ENCODE measurements at places on chromosomes 7 and 10.

GRCh38 chr7:34237493-34237849 is 332.1 kb downstream of the BMPER start:
- no peak for DNase-seq

GRCh38 chr7:2081526-2082135 is 151.1 kb downstream of the MAD1L1 start:
- no peak for DNase-seq

DNA sequence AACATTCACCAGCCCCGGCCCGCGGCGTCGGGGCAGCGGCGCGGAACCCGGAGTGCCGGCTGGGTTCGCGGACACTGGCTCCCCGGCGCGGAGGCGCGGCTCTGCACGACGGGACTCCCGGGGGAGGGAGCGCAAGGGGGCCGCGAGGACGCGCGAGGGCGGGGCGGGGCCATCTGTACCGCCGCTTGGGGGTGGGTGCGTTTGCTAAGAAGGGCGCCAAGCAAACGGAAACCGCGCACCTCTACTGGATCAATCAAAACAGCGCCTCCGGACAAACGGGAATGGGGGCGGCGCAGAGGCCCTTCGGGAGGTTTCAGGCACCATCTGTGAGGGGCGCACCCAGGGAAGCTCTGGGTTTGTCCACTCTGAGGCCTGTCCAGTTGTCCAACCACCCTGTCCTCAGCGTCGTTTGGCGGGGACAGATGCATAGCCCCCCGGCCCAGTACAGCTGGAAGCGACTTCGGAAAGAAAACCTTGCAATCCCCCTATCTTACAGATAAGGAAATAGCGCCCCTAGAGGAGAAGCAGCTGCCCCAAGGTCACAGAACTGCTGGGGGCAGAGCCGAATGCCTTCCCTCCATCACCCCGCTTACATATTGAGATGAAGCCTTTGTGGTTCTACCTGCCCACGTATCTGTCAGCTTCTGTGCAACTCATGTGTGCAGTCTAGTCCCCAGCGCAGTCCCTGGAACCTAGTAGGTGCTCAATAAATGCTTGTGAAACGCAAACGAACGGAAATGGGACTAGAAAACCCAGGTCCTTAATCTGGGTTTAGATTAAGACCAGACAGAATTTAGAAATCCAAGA is 10.7 kb upstream of the SLIT1 start:
- DNase-seq = no peak

GRCh38 chr10:31083765-31084184 is 52.1 kb upstream of the ZNF438 start:
- DNase-seq = no peak

DNA sequence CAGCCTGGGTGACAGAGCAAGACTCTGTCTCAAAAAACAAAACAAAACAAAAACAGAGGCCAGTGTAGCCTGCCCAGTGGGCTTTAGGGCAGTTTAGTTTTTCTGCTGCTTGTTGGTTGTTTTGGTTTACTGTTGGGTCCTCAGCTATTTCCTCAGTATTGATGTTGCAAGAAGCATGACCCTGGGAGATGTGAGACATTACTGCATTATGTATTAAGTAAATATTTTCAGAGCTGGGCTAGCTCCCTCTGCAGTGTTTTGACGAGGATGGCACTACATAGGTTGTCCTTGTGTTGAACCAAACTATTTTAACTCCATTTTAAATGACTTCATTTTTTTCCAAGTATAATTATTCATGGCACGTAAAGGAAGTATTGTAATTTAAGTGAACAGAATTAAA is 4.8 kb downstream of the AKAP9 start:
- DNase-seq = peak; percentile 49

GRCh38 chr10:33127622-33128021 is 169.6 kb upstream of the ITGB1 start:
- DNase-seq = no peak

- no peak for DNase-seq
These were observed 124.5 kb upstream of the RET start for GRCh38 chr10:42952349-42952748.

DNA sequence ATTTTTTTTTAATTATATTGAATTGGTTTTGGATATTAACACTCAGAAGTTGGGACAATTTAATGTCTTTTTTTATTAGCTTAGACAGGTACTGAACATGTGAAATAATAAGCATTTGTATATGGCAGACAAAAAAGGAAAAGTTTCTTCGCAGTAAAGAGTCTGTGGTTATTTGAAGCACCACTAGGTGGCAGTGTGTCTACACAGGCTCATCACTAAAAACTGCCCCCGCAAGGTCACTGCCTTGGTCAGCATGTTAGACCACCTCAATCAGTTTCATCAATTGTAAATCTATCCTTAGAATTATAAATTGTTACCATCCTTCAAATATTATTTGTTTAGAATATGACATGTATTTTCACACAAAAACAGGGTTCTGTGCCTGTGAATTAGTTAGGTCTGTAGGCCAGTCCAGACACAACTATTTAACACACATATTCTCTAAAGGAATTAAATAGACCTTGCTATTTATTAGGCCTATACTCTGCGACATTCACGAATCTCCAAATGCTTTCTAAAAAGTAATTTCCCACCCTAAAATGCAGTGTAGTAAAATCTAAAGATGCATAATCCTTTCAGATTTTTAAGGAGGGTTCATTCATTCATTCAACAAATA is 17.0 kb downstream of the PNLIPRP3 start:
- no peak for DNase-seq

GRCh38 chr10:103584216-103585010 is 90.9 kb downstream of the NEURL1 start:
- no peak for DNase-seq

DNA sequence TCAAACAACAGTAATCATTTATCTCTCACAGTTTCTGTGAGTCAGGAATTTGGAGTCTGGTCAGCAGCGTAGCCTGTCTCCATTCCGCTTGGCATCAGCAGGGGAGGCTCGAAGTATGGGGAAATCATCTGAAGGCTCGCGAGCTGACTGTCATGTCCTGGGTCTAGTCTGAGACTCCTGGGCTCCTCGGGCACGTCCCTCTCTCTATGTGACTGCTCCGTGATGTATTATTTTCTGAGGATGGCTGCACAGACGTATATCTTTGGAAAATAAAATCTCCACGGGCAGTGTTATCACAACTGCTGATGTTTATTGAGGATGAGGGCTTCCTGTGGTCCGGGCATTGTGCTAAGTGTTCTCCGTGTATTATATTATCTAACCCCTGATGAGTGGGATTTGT is 23.3 kb upstream of the PCGF5 start:
- peak; percentile 47 for DNase-seq

DNA sequence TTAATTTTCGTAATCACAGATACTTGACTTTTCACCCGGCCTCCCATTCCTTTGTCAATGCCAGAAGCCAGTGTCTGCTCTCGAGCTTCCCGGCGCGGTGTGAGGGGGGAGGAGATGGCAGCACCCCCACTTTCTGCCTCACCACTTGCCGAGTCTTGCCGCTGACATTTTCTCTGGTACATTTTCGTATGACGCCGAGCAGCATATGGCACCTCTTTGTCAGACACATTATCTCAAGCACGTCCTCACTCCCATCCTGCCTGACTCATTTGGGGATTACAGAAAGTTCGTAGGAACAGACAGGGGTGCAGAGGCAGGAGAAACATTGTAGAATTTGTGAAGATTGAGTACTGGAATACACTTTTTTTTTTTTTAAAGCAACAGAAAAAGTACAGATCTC is 60.8 kb upstream of the SORCS3 start:
- no peak for DNase-seq

DNA sequence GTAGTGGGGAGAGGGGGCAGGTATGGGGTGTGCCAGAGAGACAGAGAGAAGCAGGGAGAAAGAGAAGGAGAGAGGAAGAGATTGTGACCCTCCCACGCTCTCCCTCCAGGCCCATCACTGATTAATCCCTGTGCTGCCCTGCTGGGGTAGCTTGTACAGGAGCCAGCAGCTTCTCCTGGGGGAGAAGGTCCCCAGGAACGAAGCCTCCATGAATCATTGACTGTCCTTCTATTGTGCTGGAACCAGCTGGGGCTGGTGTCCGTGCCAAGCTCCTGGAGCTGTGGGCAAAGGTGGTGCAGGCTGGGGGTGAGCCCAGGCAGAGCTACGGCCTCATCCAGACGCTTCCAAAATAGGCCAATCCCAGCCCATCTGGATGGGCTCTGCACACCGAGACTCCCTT is 20.9 kb downstream of the AQP1 start:
- no peak for DNase-seq

DNA sequence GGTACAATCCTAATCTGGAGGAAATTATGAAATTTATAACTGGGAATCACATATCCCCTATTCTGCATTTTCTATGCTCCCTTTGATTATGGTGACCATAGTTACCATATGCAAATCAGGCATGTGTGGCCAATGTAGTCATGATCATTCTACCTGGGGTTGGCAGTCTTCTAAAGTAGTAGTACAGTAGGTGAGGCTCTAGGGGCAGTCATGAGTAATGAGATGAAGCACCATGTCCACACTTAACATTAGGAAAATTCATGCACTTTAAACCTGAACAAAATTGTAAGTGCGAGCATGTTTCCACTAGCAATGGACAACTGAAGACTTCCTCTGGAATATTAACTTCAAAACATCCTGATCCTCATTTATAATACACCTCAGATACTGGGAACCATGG is 545.9 kb downstream of the SUGCT start:
- DNase-seq = no peak

- DNase-seq = no peak
These were observed 76.2 kb upstream of the MYL10 start for GRCh38 chr7:101705331-101705730.

- DNase-seq = no peak
These were observed at the start of gene TMEM184A for GRCh38 chr7:1555813-1556543. Gene TMEM184A (minus strand): TSS chr7:1556205. CDS start chr7:1555484, 721 bp downstream.

GRCh38 chr10:12351447-12351846 is 2.1 kb downstream of the CAMK1D start:
- no peak for DNase-seq

GRCh38 chr7:91082852-91083495 is 181.3 kb upstream of the FZD1 start:
- no peak for DNase-seq

DNA sequence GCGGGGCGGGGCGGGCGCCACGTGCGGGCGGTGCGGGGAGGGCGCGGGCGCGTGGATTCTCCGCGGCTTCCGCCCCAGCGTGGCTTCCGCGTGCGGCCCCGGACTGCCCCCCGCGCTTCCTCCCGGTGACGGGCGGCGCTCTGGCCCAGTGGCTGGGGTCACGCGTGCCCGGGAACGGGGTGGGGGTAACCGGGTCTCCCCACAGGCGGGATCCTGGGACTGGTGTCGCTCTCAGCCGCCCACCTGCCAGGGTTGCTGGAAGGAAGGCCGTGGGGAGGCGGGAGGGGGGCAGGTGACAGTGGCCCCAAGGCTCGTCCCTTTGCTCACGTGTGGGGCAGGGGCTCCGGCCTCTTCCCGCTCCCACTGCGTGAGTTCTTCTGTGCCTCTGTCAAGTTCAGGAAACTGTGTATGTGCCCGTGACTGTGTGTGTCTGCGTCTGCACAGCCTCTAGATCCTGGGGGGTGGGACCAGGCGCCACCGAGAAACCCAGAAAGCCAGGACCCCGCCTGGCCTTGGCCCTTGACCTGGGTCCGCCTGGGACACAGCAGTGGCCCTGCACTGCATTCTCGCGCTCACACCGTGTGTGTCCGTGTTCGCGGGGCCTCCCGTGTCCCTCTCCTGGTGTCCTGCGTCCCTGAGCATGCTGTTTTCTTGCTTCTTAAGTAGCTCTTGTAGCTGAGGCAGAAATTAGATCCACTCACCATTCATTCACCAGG is 919 bp downstream of the MAFK start:
- no peak for DNase-seq

DNA sequence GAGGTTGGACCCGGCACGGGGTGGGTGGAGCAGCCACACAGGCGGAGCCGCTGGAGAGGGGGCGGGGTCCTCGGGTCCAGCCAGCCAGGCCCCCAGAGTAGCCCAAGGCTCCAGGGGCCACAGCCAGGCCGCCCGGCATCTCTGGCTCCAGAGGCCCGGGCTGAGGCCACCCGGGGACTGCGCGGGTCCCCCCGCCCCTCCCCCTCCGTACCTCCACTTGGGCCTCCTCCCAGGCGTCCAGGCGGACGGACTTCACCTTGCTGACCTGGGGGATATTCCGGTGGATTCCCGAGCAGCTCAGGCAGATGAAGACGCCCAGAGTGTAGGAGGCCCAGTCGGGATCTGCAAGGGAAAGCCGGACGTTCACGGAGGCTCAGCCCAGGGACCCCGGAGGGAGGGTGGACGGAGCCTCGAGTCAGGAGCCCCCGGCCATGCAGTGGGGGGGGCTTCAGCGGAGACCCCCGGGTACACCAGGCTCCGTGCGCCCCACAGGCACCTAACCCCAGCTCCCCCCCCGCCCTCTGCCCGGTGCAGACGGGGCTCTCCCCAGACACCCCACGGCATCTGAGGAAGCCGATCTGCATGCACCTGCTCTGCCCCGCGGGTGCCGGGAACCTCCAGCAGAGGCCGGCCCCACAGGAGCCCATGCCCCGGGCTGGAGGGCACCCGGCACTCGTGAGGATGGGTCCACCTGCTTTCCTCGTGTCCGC is 19.2 kb downstream of the ADAP1 start:
- DNase-seq = no peak

GRCh38 chr7:69110450-69111050 is 487.7 kb upstream of the AUTS2 start:
- no peak for DNase-seq

DNA sequence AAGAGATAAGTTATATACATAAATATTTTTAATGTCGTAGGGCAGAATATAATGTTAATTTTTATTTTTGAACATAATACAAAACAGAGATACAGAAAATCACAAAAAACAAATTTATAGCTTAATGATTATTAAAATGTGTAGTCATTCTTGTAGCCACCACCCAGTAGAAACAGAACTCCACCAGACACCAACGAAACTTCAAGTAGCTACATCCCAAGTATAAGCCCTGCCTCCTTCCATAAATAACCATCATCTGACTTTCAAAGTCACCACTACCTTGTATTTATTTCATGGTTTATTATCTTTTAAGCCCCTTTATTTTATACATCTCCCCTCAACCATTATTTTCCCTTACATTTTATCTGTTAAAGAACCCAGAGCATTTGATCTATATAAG is 111.9 kb upstream of the ZWINT start:
- DNase-seq = no peak

GRCh38 chr10:96814264-96814663 is 17.8 kb upstream of the LCOR start:
- no peak for DNase-seq

- DNase-seq = no peak
These were observed 201.6 kb upstream of the SVIL start for GRCh38 chr10:29836396-29836795.

DNA sequence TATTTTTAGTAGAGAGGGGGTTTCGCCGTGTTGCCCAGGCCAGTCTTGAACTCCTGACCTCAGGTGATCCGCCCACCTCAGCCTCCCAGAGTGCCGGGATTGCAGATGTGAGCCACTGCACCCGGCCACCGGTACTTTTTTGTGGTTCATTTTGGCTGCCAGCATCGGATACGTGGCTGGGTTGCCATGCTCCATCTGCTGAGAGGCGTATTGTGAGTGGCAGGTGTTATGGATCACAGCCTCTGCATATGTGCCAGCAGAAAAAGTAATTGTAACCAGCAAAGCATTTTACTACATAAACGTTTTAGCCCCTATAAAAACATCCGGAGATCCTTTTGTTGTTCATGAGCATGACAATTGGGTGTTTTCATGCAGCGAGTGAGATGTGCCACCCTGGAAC is 7.1 kb downstream of the FOXK1 start:
- DNase-seq = no peak

- DNase-seq = no peak
These were observed 34.3 kb downstream of the TET1 start for GRCh38 chr10:68594405-68594804.
